Stimulated activated CD8-positive, alpha-beta memory T cell treated with anti-CD3 and anti-CD28 coated beads, Interleukin-15, amount 100 ng/mL, for 48 hours (primary cell): ENCODE measurements at places on chromosomes 2 and 18.
A peak's percentile ranks its signal among the peaks of the same experiment; 100 is the strongest.

GRCh38 chr2:201785135-201785534, 4.4 kb upstream of the ALS2 start:
- DNase-seq, result no peak

- no peak for DNase-seq
These were observed 27.9 kb upstream of the GALNT5 start for GRCh38 chr2:157229572-157229971.

DNA sequence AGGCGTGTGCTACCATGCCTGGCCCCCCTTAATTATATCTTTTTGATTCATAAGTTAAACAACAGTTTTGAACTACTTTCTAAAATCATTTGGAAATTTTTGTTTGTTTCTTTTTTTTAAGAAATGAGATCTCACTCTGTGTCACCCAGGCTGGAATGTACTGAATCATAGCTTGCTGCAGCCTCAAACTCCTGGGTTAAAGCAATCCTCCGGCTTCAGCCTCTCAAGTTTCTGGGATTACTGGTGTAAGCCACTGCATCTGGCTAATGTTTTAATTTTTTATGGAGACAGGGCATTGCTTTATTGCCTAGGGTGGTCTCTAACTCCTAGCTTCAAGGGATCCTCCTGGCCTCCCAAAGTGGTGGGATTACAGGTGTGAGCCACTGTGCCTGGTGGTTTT, 71.5 kb downstream of the BABAM2 start:
- DNase-seq, result no peak

GRCh38 chr2:1988049-1988448, 243.7 kb upstream of the PXDN start:
- no peak for DNase-seq

DNA sequence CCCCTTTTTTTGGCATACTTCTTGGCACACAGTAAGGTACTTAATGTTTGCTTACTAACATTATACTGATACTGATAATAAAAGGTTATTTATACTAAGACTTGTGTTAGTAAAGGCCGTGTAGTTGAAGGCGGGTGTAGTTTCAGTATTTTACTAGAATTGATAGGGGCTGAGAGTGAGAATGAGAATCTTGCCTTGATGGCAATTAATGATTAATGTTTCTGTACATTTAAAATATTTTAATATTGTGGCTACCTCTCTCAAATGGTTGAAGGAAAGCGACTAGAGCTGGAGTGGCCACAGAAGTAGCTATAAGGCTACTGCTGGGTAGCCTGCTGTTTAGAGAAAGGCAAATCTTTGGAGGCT, 29.3 kb downstream of the PELI1 start:
- no peak for DNase-seq

GRCh38 chr2:134259994-134260393, 6.1 kb downstream of the MGAT5 start:
- DNase-seq, result no peak

- DNase-seq, result no peak
These were observed 16.0 kb downstream of the TMEM177 start for GRCh38 chr2:119694845-119695521.

DNA sequence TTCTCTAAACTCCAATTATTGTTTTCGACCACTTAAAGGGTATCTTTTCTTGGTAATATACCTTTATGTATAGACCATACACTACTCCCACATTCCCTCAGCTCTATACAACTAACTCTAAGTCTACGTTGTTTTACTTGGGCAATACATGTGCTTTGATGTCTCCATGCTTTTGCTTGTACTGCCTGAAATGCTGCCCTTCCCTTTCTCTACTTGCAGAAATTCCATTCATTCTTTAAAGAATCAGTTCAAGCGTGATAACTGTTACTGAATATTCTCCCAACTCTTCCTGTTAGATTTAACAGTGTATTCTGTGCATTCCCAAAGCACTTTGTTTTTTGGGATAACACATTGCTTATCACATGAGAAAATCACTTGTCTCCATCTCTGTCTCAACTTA, 157.0 kb upstream of the AQP4 start:
- no peak for DNase-seq

- no peak for DNase-seq
These were observed 167.4 kb downstream of the MEIS1 start for GRCh38 chr2:66602341-66602740.

DNA sequence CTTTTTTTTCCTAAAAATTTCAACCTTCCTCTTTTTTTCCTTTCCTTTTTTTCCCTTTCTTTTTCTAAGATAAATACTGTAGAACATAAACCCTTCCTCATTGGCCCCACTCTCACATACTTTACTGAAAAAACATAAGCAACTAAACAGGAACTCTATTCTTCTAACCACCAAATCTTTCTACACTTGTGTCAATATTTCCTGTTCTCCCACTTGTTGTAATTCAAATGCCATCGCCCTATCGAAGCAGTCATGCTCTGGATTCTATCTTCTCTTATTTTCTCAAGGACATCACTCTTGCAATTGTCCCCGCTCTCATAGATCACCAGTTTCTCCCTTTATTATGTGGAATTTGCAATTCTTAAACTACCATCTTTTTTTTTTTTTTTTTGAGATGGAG, 20.2 kb upstream of the SSB start:
- DNase-seq, result no peak

GRCh38 chr18:36734596-36734995, 94.2 kb downstream of the TPGS2 start:
- DNase-seq, result no peak

DNA sequence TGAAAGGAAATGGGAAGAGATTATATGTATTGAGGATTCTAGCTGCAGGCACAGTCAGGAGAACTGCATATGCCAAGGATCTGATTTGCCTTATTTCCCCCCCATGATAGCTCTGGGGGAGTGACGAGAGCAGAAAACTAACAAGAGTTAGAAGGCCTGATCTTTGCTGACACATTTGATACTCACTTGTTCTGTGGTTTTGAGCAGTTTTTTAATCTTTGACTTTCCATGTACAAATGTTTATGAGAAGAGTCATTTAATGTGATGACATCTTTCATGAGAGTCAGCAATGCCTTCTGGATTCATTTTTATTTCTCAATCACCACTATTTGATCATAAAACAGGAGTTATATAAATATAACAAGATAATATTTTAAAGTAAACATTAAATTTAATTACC, 12.7 kb upstream of the SERPINB7 start:
- DNase-seq, result no peak

GRCh38 chr2:174012347-174013314, 47.5 kb upstream of the SP3 start:
- no peak for DNase-seq

- DNase-seq, result no peak
These were observed 41.3 kb downstream of the NABP1 start for GRCh38 chr2:191719261-191719660.

DNA sequence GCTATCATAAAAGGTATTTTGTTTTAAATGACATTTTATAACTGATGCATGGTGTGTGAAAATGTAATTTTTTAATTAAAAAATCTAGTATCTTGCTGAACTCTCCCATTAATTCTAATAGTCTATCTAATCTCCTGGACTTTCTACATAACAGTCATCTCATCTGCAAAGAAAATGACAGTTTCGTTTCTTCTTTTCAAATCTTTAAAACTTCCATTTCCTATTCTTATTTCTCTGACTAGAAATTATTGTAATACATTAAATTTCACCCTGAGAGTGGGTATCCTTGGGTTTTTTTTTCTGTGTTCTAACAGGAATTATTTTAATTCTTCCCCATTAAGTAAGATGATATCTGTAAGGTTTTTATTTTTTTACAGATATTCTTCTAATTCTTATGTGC, 120.1 kb downstream of the KCNF1 start:
- DNase-seq, result no peak

DNA sequence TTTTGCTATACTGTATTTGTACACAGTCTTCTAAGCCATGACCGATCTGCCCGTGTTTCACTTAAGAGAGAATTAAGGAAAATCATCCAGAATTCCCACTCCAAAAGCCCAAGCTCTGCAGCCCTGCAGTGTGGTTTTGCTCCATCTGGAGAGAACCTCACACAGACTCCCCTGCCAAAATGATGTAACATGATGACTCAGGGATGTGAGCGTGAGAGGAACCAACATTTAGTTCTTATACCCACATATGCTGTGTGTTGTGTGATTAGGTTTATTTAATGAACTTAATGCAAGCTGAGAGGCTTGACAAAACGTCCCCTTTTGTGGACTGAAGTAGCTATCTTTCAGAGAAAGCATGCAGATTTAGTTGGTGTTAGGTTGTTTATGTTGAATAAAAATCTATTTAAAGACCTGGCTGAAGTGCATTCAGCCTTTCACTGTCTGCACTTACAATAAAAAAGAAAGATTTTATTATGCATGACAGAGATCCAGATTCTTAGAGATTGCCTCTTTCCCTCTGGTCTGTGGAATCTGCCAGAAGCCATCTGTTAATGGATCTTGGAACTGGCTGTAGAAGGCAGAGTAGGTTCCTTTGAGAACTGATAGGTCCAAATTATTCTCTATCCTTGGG, 6.3 kb downstream of the RAB12 start:
- DNase-seq, result no peak

GRCh38 chr2:59726228-59727120, 827.0 kb downstream of the BCL11A start:
- no peak for DNase-seq

- no peak for DNase-seq
These were observed 13.2 kb downstream of the DYSF start for GRCh38 chr2:71466301-71467179.

- no peak for DNase-seq
These were observed 154.0 kb downstream of the GPD2 start for GRCh38 chr2:156590085-156590739.

GRCh38 chr18:72652990-72653593, 109.0 kb upstream of the CBLN2 start:
- DNase-seq, result peak; percentile 2

DNA sequence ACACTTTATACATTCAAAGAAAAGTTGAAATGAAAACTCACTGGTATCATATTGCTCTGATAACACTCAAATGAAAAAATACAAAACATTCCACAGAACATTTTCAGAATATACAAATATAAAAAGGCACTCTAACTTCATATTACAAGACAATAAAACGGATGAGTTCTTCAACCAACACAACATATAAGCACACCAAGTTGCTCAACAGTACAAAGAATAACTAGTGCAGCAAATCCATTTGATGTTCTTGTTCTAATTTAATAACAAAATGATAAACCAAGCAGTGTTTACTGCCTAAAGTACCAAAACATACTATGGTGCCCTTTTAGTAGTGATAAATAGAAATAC, 60.8 kb upstream of the PGAP1 start:
- DNase-seq, result no peak

DNA sequence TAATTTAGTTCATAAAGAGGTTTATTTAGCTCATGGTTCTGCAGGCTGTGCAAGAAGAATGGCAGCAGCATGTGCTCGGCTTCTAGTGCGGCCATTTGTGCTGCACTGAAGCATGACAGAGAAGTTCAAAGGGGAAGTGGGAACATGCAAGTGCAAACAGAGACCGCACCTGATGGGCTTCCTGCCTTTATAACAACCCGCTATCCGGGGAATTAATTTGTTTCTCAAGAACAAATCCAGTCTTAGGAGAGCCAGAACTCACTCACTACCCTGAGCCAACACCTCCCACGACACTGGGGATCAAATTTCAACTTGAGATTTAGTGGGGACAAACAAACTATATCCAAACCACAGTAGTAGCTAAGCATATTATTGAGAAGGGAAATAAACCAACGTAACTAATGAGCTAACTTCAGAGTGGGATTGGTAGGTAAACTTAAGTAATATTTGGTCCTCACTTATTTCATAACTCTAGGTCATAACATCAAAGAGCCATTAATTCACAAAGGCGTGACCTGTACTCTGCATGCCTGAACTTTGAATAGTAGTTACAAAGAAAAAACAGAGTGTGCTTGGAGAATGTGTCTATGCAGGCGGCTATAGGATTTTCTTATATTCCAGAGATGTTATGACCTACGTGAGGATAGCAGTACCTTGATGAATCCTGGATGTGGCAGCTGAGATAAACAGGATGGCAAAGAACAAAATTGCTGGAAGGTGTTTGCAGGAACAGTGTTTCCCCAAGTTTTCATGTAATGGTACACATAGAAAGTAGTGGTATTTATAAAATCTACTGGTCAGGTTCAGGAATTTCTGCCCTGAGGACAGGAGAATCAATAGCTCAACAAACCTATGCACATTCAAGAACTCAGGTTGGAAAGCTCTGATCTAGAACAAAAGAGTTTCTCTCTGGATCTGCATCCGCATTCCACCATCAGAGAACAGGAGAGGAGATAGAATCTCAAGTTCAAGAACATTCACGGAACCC, 845.9 kb upstream of the ID2 start:
- no peak for DNase-seq

DNA sequence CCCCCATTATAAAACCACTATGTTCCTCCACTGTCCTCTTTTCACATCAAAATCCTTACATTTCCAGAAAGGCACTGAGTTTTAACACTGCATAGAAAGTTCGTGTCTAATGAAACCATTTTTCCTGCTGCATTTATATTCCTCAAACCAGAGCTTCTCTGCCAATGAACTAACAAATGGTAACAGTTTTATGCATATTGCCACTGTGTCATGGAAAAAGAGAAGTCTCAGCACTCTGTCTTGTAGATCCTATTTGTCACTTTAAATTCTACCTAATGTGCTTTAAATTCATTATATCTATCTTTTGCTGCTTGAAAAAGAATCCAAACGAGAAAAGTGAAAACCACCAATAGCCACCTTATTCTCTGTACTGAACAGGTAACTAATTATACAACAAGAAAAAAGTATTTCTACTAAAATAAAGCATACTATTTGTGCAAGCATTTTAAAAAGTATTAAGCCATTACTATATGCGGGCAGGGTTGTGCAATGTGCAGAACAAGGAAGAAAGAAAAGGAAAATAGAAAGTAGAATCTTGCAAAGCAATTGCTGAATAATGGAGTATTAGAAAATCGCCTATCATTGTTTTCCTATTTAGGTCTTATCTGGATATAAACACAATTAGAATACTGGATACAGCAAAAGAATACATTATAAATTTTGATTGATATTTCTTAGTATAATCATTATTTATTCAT, 328.9 kb downstream of the ZEB2 start:
- no peak for DNase-seq

GRCh38 chr2:152598975-152599759, 118.1 kb downstream of the PRPF40A start:
- no peak for DNase-seq

GRCh38 chr18:66616523-66616983, 12.7 kb upstream of the CDH19 start:
- DNase-seq, result no peak

DNA sequence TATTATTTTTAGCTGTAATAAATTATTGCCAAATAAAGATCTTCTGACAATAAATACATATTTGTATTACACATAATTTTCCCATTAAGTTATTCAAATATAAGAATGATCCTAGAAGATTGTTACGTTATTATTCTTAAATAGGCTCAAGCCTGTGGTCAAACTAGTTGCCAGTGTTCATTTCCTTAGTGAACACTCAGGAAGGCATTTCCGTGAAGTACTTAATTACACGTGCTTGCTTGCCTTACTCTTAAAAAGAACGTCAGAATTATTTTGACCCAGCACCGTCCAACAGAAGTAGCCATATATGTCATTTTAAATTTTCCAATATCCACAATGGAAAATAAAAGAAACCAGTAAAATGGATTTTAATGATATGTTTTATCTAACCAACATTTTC, 249.8 kb downstream of the TXNL1 start:
- DNase-seq, result no peak

- no peak for DNase-seq
These were observed 59.2 kb upstream of the ATL2 start for GRCh38 chr2:38436227-38436664.
